ENCODE measurements at places on chromosomes 5 and 9.

DNA sequence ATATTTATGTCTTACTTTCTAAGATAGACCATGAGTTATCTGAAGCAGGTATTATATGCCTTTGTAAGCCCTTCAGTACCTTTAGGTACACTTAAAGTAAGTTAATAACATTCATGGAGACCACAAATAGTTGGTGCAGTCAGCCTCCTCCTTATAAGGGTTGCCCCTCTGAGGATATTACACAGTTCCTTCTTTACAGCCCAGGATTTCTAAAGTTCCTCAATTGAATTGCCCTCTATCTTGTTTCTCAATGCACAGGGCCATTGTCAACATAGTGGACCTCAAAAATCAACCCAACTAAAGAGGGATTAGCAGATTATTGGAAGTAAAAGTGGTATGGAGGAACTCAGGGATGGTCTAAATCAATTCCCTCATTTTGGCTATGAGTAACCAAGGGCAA is 50.3 kb downstream of the HMHB1 start:
- no peak for DNase-seq

DNA sequence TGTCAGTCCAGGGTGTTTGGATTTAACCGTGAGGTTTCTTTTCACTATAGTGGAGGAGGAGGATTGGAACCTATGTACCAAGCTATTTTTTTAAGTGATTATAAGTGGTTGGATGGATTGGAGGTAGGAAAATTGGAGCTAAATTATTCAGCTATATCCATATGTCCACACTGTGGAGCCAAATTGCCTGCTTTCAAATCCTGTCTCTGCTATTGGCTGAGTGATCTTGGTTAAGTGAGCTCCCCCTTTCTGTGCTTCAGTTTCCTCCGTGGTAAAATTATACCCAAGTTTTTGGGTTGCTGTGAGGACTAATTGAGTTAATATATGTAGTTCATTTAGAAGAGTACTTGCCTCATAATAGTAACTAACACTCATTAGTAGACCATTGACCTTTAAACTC is 2.5 kb downstream of the CENPP start:
- peak; percentile 50 for DNase-seq

DNA sequence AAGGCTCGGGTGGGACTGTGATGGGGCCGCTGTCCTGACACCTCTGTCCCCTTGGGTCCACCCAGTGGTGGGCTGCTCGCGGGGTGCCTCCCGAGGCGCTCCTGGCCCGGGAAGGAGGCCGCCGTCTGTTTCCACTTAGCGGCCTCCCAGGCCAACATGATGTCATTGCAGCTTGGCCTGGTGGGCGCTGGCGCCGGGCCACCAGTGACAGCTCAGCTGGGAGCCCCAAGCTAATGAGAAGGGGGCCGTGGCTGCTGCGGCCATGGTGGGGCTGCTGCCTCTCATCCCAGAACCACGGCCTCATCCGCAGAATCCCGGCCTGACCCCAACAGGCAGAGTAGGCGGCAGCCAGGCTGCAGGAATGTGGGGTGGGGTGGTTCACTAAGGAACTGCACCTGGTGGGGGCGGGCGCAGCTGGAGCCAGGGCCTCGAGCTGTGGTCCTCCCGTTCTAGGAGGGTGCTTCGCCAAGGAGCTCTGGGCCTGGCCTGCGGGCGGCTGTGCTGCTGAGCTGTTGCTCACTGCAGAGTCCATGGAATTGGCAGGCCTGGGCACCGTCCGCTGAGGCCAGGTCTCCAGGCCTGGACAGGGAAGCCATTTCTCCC is 123.5 kb upstream of the COL5A1 start:
- DNase-seq = peak; percentile 37

- DNase-seq = peak; percentile 74
Observed at GRCh38 chr5:142012792-142013388, at the start of gene GNPDA1. GNPDA1 (minus strand) TSS chr5:142013027; CDS start chr5:142012035, 992 bp downstream.

DNA sequence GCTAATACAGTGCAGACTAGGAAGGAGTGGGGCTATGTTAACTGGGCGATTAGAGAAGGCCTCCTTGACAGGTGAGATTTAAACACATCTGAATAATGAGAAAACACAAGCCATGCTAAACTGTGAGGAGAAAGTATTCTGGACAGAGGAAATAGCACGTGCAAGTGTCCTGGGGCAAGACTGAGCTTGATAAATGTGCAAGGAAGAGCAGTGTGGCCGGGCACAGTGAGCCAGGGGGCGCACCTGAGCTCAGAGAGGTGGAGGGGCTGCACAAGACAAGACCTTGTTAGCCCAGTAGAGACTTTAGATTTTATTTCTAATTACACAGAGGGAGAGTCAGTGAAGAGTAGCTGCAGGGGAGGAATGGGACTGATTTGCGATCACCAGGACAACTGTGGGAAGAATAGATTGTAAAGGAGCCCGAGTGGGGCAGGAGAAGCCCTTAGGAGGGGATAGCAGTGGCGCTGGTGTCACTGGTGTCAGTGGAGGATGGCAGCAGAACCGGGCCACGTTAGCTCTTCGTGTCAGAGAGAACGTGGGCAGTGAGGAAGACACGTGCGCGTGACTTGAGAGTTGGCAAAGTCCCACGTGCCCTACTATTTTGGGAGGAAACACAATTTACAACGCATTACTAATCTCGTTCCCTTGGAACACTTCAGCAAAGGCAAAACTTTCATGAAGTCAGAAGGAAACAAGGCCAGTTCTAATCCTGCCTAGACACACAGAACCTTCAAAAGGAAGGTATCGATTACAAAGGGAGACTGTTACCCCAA is 17.9 kb upstream of the C5orf47 start:
- DNase-seq = peak; percentile 26

GRCh38 chr5:61200582-61201155 is 38.4 kb upstream of the SMIM15 start:
- peak; percentile 42 for DNase-seq

Data from mesendoderm (in vitro differentiated cells).